ENCODE measurements at places on chromosomes 1 and 21.

- DNase-seq: no peak
Measured at GRCh38 chr1:15956150-15956549, 19.8 kb downstream of the ZBTB17 start.

GRCh38 chr1:164477343-164477742 is 81.6 kb upstream of the PBX1 start:
- no peak for DNase-seq

DNA sequence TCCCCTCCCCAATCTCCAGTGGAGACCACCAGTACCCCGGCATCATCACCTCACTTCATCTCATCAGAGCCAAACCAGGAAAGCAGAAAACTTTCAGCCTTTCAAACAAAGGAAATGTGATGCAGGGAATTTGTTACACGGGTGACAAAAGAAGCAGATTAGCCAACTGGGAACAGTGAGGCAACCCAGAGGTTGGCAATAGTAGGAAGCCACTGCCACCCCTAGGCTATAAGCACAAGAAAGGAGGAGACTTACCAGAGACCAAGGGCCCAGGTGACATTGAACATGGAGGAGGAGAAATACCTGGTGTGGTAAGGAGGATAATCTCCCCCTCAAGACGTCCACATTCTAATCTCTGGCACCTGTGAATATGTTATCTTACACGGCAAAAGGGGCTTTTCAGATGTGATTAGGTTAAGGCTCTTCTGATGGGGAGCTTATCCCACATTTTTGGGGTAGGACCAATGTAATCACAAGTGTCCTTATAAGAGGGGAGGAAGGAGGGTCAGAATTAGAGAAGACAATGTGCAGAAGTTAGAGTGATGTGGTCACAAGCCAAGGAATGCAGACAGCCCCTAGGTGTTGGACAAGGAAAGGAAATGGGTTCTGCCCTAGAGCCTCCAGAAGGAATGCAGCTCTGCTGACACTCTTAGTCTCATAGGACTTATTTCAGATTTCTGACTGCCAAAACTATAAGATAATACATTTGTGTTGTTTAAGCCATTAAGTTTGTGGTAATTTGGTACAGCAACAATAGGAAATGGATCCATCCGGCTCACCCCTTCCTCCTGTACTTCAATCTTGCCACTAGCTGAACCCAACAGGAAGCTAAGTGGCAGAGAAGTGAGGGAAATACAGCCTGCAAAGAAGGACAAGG is 83.6 kb upstream of the VAV3 start:
- no peak for DNase-seq

- no peak for DNase-seq
Measured at GRCh38 chr1:111948209-111949171, 41.0 kb downstream of the KCND3 start.

DNA sequence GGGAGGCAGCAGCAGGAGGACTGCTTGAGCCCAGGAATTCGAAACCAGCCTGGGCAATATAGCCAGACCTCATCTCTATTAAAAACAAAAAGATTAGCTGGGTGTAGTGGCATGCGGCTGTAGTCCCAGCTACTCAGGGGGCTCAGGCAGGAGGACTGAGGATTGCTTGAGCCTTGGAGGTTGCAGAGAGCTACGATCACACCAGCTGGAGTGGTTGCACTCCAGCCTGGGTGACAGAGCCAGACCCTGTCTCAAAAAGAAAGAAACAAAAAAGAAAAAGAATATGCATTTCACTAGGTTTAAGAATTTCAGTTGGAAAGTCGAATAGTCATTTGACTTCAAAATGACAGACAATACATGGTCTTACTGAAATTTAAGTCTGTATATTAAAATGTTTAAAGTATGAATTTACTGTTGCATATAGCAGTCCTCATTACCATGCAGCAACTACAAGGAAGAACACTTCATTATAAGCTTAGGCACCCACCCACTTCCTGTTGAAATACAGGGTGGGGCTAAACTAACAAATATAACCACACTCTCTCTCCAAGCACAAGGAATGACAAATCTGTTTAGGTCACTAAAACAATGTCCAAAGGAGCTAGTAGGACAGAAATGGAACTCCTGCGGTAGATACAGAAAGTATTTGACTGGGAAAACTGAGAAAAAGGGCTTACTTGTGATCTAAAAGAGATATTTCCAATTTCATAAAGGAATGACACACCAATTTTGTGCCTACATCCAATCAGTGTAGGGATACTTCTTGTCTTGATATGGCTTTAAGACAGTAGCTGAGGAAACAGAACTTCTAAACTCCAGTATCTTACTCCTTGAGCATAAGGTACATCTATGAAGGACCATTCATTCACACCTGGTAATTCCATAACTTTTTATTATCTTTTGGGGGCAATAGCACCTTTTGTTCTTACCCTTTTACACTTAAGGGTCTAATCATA is 44.1 kb downstream of the GPR3 start:
- no peak for DNase-seq

- DNase-seq: no peak
Measured at GRCh38 chr1:206102292-206102936, 14.8 kb downstream of the AVPR1B start.
